Fibroblast of lung (primary cell): ENCODE measurements at places on chromosomes 16 and 17.
A peak's percentile ranks its signal among the peaks of the same experiment; 100 is the strongest.

DNA sequence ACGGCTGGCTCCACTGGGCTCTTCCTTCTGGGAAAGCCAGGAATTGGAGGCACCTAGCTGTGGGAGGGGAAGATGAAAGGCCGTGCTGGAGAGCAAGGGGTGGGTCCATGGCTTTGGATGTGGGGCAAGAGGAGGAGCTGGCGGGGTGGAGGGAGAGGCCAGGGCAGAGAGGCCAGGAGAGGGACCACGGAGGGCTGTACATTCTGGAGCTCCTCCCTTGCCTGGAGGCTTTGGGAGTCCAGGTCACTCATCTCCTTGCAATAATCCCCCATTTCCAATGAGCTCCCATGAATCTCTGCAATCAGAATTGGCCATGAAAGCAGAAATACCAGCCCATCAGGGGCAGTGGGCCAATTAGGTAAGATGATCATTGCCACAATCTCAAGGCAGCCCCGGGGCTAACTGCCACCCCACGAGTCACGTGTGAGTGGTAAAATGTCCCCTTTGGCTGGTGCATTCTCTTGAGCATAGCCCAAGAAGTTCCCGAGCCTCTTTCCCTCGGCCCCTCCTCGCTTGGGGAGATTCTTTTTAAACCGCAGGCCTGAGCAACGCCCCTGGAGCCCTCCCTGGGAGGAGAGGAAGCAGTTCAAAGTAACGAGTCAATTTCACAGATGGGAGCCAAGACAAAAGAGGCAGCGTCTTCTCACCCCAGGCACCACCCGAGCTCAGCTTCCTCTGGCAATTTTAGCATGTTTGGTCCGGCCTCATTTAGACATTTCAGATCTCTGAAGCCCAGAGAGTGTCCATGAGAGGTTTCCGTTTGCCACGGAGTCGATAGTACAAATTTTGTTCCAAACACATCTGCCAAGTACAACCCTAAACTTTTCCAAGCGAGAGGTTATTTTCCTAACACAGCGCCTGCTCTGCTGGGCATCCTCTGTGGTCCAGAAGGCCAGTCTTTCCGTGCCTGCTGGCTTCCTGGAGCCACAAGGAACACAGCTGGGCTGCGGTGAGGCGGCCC lies 13.4 kb downstream of the RTN4RL1 start:
- DNase-seq: peak; percentile 63

DNA sequence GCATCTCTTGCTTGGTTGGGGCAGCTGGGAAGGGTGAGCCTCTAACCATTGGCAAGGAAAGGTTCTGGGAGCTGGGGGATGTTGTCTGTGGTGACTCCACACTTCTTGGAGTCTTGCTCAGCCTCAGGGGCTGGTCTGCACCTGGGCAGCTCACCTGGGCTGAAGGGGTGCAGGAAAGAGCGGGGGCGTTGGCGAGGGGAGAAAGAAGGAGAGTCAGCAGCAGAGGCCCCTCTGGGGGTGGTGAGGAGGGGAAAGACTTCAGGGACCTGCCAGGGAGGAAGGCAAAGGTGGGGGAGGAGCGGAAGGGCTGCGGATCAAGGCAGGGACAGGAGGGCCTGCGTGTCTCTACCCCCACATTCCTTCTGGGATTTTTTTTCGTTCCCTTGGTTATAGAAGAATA lies 47.7 kb downstream of the CCDC42 start:
- no peak for DNase-seq

DNA sequence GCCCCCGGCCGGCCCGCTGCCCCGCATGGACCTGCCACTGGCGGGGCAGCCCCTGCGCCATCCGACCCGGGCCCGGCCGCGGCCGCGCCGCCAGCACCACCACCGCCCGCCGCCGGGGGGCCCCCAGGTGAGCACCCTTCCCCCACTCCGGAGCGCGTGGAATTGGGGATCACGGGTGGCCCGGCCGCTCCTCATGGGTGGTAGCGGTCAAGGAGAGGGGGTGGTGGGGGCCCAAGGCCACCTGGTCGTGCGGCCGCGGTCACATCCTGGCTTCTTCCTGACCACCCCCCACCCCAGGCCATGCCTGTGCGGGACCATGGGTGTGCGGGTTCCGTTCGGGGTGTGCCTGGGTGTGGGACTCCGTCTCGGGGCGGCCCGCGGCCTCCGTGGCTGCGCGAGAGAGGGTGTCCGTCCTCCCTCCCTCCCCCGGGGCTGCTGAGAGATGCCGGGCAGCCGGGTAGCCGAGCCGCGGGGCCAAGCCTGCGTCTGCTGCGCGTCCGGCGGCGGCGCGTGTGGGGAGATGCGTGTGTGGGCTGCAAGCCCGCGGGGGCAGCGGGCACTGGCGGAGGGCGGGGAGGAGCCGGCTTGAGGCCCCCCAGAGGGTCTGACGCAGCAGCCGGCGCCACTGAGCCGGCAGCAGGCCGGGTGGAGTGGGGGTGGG lies 6.8 kb downstream of the ACD start:
- no peak for DNase-seq

DNA sequence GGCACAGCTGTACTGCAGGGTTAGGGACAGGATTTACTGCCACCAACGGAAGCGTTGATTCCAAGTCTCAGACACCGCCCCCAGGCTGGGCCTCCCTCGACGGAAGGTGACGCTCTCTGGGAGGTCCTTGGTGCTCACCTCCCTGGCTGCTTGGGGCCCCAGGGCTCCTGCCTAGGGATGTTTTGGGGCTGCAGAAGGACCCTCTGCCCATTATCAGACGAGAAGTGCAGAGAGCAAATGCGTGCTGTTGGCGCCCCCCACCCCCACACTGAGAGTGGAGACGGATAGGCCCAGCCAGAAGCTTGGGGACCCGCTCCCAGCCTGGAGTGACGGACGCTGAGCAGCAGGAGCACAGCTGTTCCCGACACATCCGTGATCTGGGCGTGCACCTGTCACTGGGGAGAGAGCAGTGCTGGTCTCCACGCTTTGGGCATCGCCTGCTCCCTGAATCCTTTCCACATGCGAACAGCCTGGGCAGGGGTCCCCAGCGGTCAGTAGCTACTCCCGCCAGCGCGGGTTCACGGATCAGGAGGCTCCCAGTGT lies 5.1 kb upstream of the SOX8 start:
- DNase-seq: no peak
